Fibroblast of lung (primary cell): ENCODE measurements at places on chromosomes 12 and 14.
A peak's percentile ranks its signal among the peaks of the same experiment; 100 is the strongest.

GRCh38 chr12:107594995-107595394, 90.6 kb upstream of the PWP1 start:
- DNase-seq = no peak

DNA sequence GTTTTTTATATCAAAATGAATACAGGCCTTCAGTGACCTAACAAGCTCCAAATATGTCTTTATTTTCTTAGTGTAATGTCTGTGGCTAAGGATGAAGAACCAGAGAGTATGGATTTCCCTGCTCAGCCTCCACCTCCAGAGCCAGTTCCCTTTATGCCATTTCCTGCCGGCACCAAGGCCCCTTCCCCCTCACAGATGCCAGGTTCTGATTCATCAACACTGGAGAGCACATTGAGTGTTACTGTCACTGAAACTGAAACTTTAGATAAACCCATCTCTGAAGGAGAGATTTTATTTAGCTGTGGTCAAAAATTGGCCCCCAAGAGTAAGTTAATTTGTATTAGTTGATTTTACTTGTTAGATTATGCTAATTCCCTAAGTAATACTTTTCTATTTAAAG, 61.0 kb downstream of the KIAA0586 start:
- DNase-seq = peak; percentile 57

GRCh38 chr14:90624227-90624626, 192.0 kb downstream of the TTC7B start:
- DNase-seq = peak; percentile 68

DNA sequence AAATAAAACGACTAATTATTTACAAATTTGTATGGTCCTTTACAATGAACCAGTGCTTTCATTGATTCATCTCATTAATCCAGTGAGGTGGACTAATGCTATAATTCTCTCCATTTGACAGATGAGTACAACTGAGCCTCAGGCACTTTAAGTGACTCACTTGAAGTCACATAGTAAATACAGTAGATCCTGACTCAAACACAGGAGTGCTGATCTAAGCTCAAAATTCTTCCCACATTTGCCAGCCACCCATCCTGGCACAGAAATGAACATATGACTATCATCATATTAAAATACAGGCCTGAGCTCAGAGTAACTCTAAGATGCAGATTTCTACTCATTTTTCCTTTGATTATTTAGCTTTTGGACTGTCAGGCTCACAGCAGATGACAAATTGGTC, 30.6 kb downstream of the SLC16A7 start:
- DNase-seq = peak; percentile 57

DNA sequence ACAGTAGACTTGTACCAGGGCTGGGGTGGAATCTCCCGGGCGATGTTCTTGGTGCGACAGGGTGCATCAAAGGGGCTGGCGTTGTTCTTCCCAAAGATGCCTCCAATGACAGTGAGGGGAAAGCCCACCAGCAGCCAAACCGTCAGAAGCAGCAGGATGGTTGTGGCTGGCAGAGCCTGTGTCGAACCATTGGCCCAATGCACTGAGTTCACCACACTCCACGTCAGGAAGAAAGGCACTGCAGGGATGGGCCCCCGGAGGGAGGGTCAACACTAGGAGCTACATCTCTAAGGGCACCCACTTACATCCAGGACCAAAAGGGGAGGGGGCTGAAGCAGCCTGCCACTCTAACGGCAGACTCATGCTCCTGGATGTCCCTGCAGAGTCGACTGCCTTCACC, 1.8 kb upstream of the IPO4 start:
- no peak for DNase-seq

GRCh38 chr12:78683031-78683430, 181.5 kb upstream of the SYT1 start:
- no peak for DNase-seq

DNA sequence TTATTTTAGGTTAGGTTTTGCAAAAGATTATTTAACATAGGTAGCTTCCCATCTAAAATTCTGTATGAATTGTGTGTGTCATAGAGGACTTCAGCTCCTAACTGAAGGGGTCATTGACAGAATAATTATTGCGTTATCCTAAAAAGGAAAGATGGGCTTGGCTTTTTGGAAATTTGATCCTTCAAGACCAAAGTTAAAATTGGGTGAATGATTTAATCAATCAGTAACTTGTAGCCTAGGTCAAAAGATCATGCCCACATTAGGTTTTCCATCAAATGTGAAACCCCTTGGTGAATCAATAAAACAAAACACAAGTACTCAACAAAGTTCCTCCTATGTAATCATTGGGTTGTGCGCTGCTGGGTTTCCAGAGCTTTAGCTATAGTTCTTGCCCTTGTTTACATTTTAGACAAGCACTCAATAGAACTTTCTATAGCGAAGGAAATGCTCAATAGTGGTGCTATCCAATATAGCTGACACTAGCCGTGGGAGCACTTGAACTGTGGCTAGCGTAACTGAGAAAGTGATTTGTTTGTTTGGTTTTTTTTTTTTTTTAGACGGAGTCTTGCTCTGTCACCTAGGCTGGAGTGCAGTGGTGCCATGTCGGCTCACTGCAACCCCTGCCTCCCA, 37.6 kb upstream of the ARHGAP5 start:
- no peak for DNase-seq

DNA sequence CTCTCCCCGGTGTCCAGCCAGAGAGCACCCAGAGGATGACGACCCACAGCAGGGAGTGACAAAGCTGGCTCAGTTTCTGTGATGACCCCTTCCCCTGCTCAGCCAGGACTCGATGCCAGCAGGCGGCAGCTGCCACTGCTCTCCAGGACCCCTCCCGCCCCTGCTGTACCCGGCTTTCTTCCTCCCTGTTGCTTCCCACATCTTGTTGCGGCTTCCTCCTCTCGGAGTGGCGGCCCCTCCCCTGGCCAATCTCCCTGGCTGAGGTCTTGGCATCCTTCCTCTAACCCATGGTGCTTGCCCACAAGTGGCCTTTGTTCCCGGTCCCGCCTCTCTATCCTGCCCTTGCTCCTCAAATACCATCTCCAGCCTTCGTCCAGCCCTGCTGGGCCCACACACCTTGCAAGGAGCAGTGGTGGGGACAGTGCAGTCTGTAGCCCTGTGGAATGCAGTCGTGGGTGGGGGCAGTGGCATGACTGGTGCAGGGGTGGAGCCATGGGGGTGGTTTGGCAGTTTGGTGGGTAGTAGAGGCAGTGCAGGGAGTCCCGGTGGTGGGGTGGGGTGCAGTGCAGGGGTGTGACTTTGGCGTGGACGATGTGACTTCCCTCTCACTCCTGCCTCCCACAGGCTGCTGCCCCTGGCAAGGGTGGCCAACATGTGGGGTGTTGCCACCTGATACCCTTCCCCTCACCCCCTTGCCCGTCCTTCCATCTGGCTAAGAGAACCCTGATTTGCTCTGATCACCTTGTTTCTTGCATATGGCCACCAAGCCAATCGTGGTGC, 16.3 kb upstream of the BEGAIN start:
- no peak for DNase-seq
